ENCODE measurements at places on chromosomes 1 and 21. TPM values are rescaled to one million over a fixed set of nuclear protein-coding genes. Genes with fewer than 3 reads are reported as not detected.

GRCh38 chr1:81432654-81433109 lies 368.1 kb upstream of the ADGRL2 start:
- H3K27ac ChIP-seq: no peak overlapping the region
- no peak for DNase-seq
- H3K4me1 ChIP-seq: no peaks in the 10 kb centered on the region
- no peaks in the 10 kb centered on the region for H3K27me3 ChIP-seq

- DNase-seq: no peak
- H3K36me3 ChIP-seq: no peaks in the 10 kb centered on the region
- no peaks in the 10 kb centered on the region for H3K4me1 ChIP-seq
- peaks cover 15% of the 10 kb centered on the region for H3K27me3 ChIP-seq
- no peak overlapping the region for H3K27ac ChIP-seq
- peak overlapping the region; percentile 33 for H3K4me3 ChIP-seq
Observed at GRCh38 chr1:165375623-165376022, 19.1 kb upstream of the LMX1A start.

DNA sequence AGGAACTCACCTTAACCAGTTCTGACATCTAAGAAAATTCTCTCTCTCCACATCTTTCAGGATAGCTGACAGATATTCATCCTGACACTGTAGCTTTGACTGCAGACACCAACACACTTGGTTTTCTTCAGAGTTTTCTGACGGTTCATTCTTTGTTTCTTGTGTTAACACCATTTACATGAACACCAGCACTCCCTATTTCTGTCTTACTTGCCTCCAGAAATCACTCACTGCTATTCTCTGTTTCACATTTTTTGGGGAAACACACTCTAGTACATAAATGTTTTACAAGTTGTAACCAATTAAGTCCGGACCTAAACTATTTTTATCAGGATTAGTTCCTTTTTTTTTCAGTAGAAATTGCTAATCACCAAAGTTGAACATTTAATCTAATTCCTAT lies 15.4 kb downstream of the FLVCR1 start:
- H3K27ac ChIP-seq: no peak overlapping the region
- no peaks in the 10 kb centered on the region for H3K36me3 ChIP-seq
- H3K4me3 ChIP-seq: no peak overlapping the region
- no peaks in the 10 kb centered on the region for H3K4me1 ChIP-seq
- no peaks in the 10 kb centered on the region for H3K27me3 ChIP-seq

- no peak overlapping the region for H3K4me3 ChIP-seq
- no peak overlapping the region for H3K27ac ChIP-seq
- no peaks in the 10 kb centered on the region for H3K36me3 ChIP-seq
Observed at GRCh38 chr1:114352797-114353196, 158.2 kb downstream of the TRIM33 start.

DNA sequence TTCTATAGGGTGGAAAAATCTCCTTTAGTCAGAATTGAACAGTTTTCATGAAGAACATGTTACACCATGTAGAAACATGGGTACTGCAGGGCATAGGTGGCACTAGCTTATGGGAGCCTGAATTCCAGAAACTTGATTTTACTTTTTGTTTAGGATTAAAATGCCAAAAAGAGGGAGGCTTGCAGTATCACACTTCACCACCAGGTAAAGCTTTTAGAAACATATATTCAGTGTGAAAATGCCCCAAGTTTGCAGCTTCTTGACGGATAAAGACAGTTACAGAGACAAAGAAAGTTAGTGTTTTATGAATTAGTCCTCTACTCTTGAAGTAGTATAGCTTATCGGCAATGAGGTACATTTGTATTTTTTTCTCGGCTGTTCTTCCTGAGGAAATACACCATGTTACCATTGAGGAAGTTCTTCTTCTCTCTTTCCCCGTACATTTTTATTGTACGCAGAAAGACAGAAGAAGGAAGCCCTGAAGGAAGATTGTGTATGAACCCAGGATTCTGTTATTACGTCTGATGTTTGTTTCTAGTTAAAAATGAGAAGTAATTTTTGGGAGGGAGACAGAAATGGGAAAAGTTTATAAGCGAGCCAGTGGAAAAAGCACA lies 66.1 kb downstream of the PBX1 start:
- H3K4me1 ChIP-seq: peaks cover 6% of the 10 kb centered on the region
- no peak overlapping the region for H3K27ac ChIP-seq
- no peaks in the 10 kb centered on the region for H3K36me3 ChIP-seq
- H3K27me3 ChIP-seq: no peaks in the 10 kb centered on the region

DNA sequence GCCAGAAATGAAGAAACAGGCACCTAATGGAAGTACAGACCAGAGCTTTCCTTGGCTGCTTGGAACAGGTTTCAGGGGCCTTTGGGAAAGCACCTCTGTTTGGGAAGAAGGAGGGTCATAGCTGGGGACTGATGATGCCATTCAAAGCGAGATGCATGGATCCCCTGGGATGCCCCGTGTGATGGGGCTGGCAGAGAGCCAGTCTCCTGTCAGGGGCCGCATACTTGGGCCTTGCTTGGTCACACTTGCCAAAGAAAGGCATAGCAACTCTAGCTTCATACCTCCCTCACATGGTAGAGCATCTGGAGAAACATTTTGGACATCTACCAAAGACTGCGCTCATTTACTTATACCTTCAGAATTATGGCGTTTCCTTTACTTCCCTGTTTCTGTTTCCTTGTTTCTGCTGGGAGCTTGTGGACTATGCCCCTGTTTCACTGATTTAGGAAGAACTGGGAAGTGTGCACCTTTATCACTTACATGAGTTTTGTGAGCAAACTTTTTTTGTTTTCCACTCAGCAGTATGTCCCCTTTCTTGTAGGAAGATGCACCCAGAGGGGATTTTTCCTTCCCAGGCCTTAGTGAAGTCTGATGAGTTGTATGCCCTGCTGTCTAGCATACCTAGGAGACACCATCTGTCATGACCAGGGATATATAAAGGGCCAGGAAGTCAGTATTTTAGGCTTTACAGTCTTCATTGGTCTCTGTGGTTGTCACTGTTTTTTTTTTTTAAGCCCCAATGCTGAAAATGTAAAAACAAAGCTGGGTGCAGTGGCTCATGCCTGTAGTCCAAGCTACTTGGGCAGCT lies 19.8 kb upstream of the ST3GAL3 start:
- peaks cover 47% of the 10 kb centered on the region for H3K36me3 ChIP-seq
- H3K4me3 ChIP-seq: no peak overlapping the region
- H3K27me3 ChIP-seq: no peaks in the 10 kb centered on the region
- peaks cover 29% of the 10 kb centered on the region for H3K4me1 ChIP-seq
- no peak overlapping the region for H3K27ac ChIP-seq
- DNase-seq: no peak

DNA sequence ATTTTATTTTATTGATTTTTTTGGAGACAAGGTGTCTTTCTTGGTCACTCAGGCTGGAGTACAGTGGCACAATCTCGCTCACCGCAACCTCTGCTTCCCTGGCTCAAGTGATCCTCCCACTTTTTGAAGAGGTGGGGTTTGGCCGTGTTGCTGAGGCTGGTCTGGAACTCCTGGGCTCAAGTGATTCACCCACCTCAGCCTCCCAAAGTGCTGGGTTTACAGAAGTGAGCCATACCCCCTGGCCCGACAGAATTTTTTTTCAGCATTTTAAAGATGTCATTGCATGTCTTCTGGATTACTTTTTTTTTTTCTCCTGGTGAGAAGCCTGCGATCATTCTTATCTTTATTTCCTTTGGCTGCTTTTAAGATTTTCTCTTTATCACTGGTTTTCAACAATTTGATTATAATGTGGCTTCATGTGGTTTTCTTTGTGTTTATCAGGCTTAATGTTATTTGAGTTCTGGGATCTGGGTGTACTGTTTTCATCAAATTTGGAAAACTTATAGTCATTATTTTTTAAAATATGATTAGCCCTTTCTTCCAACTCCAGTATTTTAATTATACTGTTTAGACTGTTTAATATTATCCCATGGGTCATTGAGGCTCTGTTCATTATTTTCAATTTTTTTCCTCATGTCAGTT lies 23.1 kb upstream of the PTBP2 start:
- H3K4me3 ChIP-seq: no peak overlapping the region
- H3K36me3 ChIP-seq: no peaks in the 10 kb centered on the region
- H3K27me3 ChIP-seq: no peaks in the 10 kb centered on the region
- H3K4me1 ChIP-seq: peaks cover under 1% of the 10 kb centered on the region
- no peak overlapping the region for H3K27ac ChIP-seq

DNA sequence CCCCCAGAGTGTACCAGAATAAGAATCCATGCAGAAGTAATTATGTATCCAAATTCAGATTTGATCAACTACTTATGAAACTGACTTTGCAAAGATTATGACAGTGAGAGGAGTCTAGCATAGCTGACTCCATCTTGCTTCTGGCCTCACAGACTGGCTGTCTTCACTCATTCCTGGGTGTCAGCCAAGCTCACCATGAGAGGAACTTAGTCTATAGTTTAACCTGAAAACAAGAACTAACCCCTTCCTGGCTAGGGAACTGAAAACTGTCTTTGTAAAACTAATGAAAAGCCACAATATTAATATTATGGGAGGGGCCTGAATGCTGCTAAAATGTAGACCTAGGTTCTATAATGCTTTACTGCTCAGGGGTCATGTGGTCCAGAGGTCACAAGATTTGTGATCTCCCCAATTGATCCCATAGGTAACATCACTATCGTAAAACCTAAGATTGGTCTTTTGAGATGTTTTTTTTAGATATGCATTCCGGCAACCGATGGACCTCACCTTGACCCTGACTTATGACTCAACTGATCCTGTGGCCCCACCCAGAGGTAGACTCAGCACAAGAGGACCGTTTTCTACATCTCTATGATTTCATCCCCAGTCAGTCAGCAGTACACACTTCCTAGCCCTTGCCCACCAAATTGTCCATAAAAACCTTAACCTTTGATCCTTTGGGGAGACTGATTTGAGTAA lies 55.2 kb downstream of the ATP1B1 start:
- no peaks in the 10 kb centered on the region for H3K27me3 ChIP-seq
- no peak overlapping the region for H3K4me3 ChIP-seq

- no peak overlapping the region for H3K4me3 ChIP-seq
- H3K4me1 ChIP-seq: no peaks in the 10 kb centered on the region
- no peaks in the 10 kb centered on the region for H3K36me3 ChIP-seq
Observed at GRCh38 chr1:32902535-32902920, 1.3 kb upstream of the TMEM54 start.

DNA sequence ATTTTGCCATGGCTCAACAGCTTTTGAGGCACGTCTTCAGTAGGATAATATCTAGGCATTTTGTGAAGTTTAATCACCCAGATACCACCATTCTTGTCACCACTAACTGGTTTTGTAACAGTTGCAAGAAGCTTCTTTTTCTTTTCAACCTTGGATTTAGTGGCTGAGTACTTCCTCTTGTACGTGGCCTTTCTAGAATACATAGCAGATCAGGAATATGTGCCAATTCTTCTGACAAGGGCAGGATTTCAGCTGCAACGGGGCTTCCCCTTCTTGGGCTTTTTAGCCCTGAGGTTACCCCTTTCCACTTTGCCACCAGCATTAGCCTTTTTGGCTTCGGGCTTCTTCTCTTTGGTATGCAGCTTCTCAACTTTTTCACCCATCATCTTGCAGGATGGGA lies 79.3 kb upstream of the WARS2 start:
- no peak overlapping the region for H3K27ac ChIP-seq
- no peaks in the 10 kb centered on the region for H3K4me1 ChIP-seq
- H3K36me3 ChIP-seq: no peaks in the 10 kb centered on the region
- no peak overlapping the region for H3K4me3 ChIP-seq
- DNase-seq: no peak

DNA sequence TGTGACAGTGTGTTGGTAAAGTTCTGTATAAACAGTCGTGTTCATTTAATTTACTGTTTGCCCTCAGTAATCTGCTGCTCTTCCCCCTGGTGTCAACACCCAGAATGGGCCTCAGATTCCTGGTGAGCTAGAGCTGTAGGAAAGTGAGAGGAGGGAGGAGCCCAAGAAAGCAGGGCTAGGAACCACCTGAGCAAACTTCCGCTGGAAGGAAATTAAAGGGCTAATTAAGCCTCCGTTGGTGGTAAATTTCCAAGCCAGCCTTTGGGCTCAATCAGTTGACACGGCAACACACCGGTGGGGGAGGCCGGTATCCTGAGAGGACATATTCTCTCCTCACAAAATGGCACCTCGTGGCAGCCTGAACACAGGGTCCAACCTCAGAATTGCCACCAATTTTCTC lies 32.9 kb downstream of the RAB3B start:
- no peak overlapping the region for H3K27ac ChIP-seq
- H3K27me3 ChIP-seq: no peaks in the 10 kb centered on the region
- DNase-seq: no peak
- H3K4me3 ChIP-seq: no peak overlapping the region
- H3K36me3 ChIP-seq: peaks cover 7% of the 10 kb centered on the region

GRCh38 chr1:94606471-94606870 lies 64.9 kb upstream of the F3 start:
- no peak for DNase-seq
- no peaks in the 10 kb centered on the region for H3K27me3 ChIP-seq
- no peak overlapping the region for H3K4me3 ChIP-seq
- H3K4me1 ChIP-seq: peaks cover 6% of the 10 kb centered on the region
- H3K36me3 ChIP-seq: no peaks in the 10 kb centered on the region

DNA sequence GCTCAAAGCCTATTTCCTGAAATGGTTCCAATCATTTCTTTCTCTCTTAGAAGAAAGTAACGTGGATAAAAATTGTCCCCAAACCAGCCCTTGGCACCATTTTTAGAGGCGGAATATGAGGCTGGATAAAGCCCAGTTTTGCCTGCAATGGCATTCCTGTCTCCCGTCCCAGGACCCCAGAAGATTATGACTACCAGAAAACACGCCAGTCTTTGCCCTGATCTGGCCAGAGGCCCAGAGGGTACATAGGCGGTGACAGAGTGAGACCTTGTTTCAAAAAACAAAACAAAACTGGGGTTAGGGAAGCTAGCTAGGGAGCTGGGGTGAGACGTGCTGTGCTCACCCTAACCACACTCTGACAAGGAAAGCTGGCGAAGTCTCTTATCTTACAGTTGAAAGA lies at the start of gene AADACL4:
AADACL4 (plus strand) TSS at position 301 of the 400 bp plus-strand sequence. CDS start 462 bp downstream, outside the sequence.
- no peak within 1 kb of the TSS for H3K27ac ChIP-seq
- no peak within 1 kb of the TSS for H3K4me3 ChIP-seq
- no peaks in the 10 kb centered on the region for H3K4me1 ChIP-seq
- DNase-seq: no peak

GRCh38 chr1:162974810-162975209 lies 94.4 kb upstream of the RGS4 start:
- no peaks in the 10 kb centered on the region for H3K36me3 ChIP-seq
- no peak for DNase-seq
- peaks cover 9% of the 10 kb centered on the region for H3K4me1 ChIP-seq
- H3K27me3 ChIP-seq: no peaks in the 10 kb centered on the region
- no peak overlapping the region for H3K27ac ChIP-seq

- no peaks in the 10 kb centered on the region for H3K36me3 ChIP-seq
- DNase-seq: peak; percentile 51
- H3K4me1 ChIP-seq: peaks cover 4% of the 10 kb centered on the region
- H3K4me3 ChIP-seq: no peak overlapping the region
- no peaks in the 10 kb centered on the region for H3K27me3 ChIP-seq
Observed at GRCh38 chr1:3471356-3472087, 17.1 kb downstream of the ARHGEF16 start.

PDZK1IP1 gene
- polyA plus RNA-seq: not detected

OR2T35 gene
- not detected for polyA plus RNA-seq

AZIN2 gene
- polyA plus RNA-seq: 3.2 TPM
